Naive thymus-derived CD8-positive, alpha-beta T cell (primary cell): ENCODE measurements at places on chromosomes 11 and 22.

DNA sequence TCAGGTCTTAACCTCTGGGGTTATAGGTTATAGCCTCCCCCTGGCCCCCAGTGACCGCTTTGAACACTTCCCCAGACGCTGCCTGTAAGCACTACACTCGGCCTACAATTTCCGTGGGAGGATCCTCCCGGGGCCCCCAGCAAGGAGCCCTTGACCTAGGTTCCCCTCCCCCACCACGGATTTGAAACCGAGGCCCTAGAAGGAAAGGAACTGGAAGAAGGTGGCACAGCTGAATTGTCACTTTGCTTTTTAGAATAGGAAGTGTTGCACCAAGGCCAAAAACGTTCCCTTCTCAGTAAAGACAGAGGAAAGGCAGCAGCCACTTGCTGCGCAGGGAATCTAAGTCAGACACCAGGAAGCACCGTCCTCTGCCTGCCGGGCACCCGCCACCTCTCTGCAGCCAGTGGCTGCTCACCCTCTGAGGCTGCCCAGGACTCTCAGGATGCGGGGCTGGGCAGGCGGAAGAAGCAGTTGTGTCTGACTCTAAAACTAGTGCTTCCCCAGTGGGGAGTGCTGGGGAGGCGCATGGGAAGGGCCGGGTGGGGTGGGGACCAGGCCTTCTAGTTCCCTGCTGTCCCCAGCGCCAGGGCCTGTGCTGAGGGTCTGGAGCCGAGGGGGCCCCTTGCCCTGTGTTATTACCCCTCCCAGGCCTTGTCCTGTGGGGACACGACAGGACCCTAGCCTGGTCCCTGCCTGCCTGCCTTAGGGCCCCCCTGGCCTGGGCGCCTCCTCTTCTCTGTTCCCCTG is 7.9 kb upstream of the FLRT1 start:
- DNase-seq: no peak

- DNase-seq: no peak
Measured at GRCh38 chr11:111797145-111797581, 31.0 kb upstream of the PPP2R1B start.

DNA sequence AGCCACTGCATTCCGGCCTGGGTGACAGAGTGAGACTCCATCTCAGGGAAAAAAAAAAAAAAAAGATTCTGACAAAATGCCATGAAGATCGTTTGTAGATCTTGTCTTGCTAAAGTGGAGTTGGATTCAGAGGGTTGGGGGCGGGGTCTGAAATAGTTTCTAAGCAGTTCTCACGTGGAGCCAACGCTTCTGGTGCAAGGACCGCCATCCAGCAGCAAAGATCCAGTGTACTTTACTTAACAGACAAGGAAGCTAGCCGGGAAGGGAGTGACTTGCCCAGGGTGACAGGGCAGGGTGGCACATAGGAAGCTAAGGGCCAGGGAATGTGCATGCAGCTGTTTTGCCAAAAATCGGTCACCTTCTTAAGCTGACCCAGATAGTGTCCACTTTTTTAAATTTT is 27.4 kb downstream of the APOL1 start:
- no peak for DNase-seq

DNA sequence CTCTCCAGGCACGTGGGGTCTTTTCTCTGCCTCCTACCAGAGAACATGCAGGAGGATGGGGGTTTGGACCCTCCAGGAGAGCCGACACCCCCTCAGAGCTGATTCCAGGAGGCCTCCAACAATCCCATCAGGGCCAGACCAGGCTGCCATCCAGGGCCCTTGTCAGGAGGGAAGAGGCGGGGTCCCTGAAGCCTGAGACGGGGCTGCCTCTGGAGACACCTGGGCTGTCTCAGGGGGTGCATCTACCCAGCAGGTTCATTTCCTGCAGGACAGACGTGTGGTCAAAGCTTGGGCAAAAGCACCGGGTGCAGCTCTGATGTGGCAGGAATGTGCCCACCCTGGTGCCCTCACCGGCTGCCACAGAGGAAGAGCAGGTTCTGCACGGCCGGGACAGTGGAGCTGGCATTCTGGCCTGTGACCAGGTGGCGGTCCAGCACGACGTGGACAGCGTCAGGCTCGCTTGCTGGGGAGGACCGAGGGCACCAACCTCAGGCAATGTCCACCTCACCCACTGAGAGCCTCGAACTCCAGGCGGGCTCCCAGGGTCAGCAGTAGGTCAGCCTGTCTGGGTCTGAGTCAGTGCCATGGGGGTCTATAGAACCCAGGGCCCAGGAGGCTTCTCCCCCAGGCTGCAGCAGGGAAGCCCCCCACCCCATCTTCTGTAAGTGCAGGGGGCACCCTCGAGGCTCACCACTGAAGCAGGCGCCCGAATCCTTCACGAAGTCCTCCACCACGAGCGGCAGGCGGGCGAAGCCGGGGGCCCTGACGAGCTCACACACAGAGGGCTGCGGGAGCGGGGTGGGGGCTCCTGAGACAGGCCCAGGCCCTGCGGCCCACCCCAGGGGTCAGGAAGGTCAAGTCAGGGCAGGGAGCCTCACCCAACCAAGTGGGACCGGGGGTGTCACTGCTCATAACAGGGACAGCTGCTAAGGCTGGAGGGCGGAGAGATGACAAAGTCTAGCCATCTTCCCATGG is 6.4 kb downstream of the GATD1 start:
- no peak for DNase-seq

- no peak for DNase-seq
Measured at GRCh38 chr11:94897330-94897768, 76.0 kb downstream of the CWC15 start.
